ENCODE measurements at places on chromosomes 11 and 22. TPM values are rescaled to one million over a fixed set of nuclear protein-coding genes. Genes with fewer than 3 reads are reported as not detected.
A peak's percentile ranks its signal among the peaks of the same experiment; 100 is the strongest.

DNA sequence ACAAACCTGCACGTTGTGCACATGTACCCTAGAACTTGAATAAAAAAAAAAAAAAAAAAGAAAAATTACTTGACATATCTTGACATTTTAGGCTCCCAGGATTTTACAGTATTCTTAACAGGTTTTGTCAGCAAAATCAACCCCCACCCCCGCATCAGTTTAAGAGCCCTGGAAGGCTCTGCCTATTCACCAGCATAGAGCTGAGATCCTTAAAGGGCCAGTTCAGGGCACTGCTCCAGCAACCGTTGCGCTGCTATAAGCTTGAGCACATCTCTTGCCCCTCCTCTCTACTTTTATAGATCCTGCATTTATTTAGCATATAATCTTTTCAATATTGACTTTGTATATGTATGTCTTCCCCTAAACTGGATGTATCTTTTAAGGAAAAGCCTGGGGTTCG lies 697 bp upstream of the PAFAH1B2 start:
- peak; percentile 16 for DNase-seq

- DNase-seq = peak; percentile 65
These were observed 6.0 kb upstream of the IFT27 start for GRCh38 chr22:36781656-36782627.

DNA sequence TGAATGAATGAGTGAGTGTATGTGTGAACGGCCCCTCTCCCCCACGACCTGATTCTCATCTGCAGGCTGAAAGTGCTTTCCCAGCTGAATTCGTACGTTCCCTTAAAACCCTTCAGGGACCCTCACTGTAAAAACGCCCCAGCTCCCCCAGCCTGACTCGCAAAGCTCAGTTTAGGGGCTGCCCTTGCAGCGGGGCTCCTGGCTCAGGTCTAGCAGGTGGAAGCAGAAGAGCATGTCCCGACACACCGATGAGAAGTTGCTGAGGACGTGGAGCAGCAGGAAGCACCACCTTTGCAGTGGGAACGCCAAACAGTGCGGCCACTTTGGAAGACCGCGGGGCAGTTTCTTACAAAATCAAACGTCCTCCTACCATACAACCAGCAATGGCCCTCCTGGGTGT lies 3.6 kb upstream of the MRPL23 start:
- no peak for DNase-seq

DNA sequence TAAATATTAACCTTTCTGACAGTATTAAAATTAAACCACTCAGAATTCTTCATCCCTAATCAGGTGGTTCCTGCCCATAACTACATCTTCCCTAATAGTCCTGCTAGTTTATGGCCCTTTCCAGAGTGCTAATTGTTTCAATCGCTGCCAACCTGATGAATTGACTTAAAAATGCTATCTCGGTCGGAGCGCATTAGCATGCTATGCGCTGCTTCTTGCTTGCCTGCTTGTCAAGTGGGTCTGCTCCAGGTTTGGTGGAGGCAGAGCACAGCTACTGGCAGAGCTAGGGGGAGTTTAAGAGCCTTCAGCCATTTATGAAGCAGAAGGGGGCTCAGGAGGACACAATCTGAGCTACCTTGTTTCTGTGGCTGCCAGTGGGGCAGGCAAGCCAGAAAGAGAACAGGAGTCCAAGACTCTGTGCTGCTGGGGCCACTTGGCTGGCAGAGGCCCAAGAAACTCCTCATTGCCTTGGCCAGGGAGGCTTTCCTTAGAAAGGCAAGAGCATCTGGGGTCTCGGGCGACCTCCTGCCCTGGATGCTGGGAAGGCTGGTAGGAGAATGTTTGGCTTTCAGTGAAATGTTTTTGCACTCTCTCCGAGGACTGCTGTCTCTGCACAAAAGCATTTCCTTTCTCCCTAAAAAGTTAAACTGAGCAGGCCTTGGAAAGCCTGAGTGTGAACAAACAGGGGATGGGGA lies 62.1 kb upstream of the PHOX2A start:
- DNase-seq = no peak

DNA sequence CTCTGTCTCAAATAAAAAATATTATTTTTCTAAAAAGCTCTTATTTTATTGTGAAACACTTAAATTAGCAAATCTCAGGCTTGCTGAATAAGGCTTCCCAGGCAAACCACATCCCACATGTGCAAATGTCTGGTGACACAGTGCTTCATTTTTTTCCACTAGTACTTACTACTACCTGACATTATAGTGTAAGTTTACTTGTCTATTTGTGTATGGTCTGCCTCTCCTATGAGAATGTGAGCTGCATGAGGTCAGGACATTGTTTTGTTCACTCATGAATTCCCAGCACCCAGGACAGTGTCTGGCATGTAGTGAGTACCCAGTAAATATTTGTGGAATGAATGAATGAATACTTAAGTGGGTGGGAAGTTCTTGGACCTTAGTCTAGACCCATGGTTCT lies 103.1 kb downstream of the PTPRJ start:
- DNase-seq = no peak

Gene SLC22A6
- total RNA-seq = not detected
